ENCODE measurements at places on chromosomes 11 and 22. TPM values are rescaled to one million over a fixed set of nuclear protein-coding genes. Genes with fewer than 3 reads are reported as not detected.

SERPING1 gene
- 0.80 TPM for total RNA-seq

IFTAP gene
- total RNA-seq, result 15.8 TPM

PATE2 gene
- not detected for total RNA-seq

MUC5B gene
- 1.6 TPM for total RNA-seq

NFAM1 gene
- not detected for total RNA-seq

PHETA2 gene
- not detected for total RNA-seq

EHBP1L1 gene
- total RNA-seq, result 34.2 TPM

DNAJB7 gene
- not detected for total RNA-seq

OR8J3 gene
- total RNA-seq, result not detected

RANBP1 gene
- 288 TPM for total RNA-seq

MICAL3 gene
- 37.6 TPM for total RNA-seq

SEC14L2 gene
- total RNA-seq, result 68.1 TPM

Measured in A549 treated with AZD2906 at 1 μM for 4 hours (cell line).